ENCODE measurements at places on chromosomes 11 and 22.
A peak's percentile ranks its signal among the peaks of the same experiment; 100 is the strongest.

DNA sequence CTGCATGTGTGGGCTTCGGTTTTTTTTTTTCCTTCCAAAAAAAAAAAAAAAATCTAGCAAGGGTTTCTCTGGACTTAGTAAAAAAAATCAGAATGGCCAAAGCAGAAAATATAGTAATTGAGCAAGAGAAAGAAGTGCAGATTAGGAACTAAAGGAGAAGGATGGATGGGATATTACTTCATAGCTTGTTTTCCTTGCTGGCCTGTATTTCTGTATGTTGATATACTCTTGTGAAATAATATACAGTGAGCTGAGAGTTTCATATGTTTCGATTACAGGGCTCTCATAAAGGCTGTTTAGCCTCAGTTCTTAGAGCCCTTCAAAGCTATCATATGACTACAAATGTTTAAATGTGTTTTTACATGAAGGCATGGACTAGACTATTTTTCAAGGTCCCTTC is 34.3 kb upstream of the NFRKB start:
- DNase-seq: no peak

DNA sequence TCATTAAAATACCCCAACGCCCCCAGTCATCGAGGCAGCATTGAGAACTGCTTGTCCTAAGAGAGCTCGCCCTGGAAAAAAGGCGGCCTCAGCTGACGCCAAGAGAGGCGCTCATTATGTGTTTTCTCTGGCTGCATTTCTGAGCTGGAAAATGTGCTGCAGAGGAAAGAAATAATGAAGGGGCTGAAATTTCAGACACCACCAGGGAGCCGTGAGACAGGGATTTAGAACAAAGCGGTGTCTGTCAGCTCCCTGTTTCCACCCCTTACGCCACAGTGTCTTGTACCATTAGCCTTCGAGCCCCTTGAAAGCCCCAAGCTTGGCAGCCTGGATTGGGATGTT is 14.4 kb downstream of the USH1C start:
- DNase-seq: no peak

DNA sequence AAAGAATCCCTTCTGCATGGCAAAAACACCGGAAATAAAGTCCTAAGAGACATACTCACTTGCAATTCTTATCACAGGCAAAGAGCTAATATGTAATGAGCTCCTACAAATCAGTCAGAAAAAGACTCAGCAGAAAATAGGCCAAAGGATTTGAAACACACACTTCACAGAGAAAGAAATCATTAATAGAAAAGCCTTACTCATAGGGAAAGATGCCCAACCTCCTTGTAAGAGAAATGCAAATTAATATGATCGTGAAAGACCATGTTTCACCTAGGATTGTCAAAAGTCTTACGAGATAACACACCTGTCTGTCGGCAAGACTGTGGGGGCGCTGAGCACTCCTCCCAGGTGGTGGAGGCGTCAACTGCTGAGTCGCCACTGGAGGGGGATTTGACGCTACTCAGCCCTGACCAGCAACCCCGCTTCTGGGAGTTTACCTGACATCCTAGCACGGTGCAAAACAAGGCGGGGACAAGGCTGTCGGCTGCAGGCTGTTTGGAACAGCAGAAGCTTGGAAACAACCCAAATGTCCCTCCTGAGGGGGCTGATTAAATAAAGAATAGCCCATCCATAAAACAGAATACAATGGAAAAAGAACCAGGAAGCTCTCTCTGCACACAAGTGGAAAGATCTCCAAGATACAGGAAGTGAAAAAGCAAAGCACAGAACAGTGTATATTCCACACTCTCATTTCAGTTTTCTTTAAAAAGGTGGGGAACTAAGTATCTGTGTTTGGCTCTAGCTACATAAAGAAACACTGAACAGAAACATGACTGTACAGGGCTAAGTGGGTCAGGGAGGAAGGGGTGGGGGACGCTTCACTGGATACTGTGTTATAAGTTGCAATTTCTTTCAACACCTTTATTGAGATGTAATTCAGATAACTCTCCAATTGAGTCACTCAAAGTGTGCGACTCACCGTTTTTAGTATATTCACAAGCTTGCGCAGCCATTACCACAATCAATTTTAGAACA is 11.5 kb downstream of the CSNK1E start:
- DNase-seq: peak; percentile 25

GRCh38 chr11:108854346-108854745 is 189.5 kb downstream of the DDX10 start:
- no peak for DNase-seq

- DNase-seq: no peak
These were observed 261.5 kb downstream of the BRD1 start for GRCh38 chr22:49566141-49566541.

DNA sequence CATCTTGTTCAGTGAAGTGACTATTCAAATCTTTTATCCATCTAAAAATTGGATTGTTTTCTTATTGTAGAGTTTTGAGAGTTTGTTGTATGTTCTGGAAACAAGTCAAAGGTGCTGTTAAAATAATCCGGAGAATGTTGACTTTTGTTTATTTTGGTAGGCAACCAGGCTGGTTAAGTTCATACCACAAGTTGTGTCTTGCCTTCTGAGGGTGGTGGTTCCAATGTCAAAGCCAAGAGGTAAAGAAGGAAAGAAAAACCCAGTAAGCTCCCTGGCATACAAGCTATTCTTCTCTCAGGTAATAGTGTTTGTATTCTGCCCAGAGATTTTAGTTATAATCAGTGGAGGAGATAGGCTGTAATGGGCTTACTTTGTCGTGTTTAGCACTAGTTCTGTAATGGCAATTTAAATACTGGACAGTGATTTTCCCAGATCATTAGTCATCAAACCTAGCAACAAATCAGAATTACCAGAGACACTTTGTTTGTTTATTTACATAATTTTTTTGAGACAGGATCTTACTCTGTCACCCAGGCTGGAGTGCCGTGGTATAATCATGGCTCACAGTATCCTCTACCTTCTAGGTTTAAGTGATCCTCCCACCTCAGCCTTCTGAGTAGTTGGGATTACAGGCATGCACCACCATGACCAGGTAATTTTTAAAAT is 15.1 kb upstream of the CSRP3 start:
- no peak for DNase-seq

- DNase-seq: no peak
These were observed 16.9 kb upstream of the RELT start for GRCh38 chr11:73359341-73359740.

- DNase-seq: no peak
These were observed 2.9 kb upstream of the MTA2 start for GRCh38 chr11:62604460-62605120.

DNA sequence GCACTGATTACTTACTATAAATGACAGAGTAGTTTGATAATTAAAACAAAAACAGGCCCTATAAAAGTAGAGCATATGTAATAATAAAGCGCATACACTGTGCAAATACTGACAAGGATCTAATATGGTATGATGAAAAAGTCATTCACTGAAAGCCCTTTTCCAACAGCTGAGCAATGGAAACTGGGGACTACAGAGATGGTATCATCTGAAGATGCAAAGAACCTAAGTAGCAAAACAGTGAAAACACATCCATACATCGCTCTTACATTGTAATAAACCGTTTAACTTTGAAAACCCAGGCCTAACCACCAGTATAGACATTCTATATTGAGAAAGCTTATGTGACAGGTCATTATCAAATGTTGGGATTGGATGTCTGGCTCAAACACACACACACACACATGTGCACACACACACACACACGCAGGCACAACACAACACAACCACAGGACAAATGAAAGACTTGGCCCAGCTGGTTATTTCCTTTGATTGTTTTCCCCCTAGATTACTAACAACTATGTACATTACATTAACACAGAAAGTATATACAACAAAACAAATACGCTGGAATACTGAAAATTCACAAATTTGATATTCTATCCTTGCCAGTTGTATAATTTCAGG is 119.5 kb downstream of the APOL5 start:
- DNase-seq: no peak

DNA sequence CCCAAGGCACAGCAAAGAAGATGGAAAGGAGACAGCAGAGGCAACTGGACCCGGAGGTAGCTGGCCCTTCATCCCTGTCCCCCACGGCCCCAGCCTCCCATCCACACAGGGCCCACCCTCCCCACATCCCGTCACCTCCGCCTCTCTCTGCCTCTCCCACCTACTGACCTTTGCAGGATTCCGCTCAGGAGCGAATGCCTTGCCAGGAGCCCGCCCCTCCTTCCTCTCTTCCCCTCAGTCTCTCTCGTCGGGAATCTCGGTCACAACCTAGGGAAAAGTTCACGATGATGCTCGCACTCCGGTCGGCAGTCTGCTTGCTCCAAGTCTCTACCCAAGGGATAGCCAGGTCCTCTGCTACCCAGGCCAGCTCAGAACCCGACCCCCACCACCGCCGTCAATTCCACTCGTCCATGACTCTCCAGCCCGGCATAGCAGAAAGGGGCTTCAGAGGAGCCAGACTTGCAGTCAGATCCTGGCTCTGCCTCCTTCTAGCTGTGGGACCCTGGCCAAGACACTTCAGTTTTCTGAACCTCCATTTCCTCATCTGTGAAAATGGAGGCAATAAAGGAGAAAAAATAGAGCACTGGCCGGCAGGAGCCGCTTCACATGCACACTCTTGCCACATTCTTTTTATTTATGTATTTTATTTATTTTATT is 10.2 kb downstream of the AHNAK start:
- DNase-seq: no peak

DNA sequence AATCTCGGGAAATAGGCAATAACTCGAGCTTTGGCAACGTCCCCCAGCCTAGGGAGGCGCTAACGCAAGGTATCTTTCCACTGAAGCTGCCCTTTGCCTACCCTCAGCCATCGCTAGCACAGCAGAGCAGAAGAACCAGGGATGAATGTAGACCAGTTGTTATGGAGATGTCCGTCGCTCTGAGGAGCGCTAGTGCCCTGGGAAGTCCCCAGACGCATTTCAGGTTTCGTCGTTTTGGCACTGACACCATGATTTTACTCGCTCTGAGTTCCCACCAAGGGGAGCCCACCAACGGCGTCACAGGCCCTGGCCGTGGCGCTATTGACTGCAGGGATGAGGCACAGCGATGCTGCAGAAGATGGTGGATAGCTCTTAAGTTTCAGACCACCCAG is 22.7 kb upstream of the BDNF start:
- no peak for DNase-seq

GRCh38 chr11:19328586-19329311 is 88.0 kb upstream of the E2F8 start:
- DNase-seq: no peak

DNA sequence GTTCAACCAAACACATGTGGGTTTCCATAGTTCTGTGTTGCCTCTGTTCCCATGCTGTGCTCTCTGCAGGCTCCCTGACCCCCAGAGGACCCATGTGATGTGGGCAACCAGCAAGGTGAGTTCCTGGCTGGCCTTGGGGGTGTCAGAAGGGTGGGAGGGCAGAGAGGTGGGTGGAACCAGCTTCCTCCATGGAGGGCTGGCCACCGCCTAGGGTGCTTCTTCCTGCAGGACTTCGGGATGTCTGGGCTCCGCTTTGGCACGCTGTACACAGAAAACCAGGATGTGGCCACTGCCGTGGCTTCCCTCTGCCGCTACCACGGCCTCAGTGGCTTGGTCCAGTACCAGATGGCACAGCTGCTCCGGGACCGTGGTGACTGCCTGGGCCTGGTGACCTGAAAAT is 14.5 kb upstream of the EXT2 start:
- DNase-seq: no peak

- DNase-seq: no peak
These were observed 152.3 kb upstream of the RAG2 start for GRCh38 chr11:36750349-36750748.

DNA sequence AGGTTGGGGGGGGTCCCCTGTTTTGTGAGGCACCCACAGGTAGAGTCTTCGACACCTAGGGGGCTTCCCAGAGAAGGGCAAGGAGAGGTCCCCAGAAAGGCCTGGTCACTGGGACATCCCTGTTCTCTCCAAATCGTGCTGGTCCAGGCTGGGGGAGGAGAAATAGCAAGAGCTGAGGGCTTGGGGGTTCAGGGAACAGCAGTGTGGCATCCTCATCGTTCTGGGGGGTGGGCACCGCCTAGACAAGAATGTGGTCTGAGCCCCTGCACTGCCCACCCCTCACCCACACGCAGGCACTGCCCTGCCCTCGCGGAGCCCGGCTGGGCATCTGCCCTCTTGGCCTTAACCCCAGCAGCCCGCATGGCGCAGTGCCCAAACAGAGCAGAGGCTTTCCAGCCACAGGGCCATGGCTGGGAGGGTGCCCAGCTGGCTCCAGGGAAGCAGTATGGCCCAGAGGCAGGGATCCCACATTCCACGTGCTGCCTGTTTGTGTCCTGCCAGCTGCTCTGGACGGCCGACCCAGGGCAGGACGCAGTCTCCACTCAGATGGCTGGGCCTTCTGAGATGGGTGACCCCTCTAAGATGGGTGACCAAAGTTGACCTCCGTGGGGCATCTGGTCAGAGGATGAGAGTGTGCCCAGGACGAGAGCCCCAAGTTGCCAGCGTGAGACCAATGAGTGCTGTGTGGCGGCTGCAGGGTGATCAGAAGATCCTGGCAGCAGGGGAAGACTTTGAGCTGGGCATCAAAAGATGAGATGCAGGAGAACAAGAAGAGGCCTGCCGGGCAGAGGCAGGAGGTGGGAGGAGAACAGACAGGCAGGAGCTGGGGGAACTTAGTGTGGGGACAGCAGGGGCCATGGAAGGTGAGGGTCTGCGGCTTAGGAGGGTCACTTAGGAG is 14.4 kb downstream of the SCARF2 start:
- no peak for DNase-seq

DNA sequence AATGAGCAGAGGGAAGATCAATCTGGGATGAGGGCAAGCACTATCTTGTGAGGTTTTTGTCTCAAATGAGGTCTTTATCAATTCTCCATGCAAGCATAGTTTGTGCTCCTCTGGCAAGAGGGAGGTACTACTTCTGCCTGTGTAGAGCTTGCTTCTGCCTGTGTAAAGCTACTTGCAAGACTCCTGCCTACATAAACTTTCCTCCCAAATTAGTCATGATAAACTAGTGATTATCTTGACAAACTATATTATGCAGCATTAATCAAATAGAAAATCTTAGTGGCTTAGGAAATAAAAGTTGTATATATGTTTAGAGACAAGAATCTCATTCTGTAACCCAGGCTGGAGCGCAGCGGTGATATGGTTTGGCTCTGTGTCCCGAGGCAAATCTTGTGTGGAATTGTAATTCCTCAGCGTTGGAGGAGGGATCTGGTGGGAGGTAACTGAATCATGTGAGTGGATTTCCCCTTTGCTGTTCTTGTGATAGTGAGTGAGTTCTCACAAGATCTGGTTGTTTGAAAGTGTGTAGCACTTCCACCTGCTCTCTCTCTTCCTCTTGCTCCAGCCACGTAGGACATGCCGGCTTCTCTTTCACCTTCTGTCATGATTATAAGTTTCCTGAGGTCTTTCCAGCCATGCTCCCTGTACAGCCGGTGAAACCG is 8.0 kb upstream of the MMP10 start:
- no peak for DNase-seq
